Erythroblast (primary cell): ENCODE measurements at places on chromosomes 2 and 18.
A peak's percentile ranks its signal among the peaks of the same experiment; 100 is the strongest.

- no peak for DNase-seq
Measured at GRCh38 chr2:71804281-71804751, 343.3 kb downstream of the CYP26B1 start.

GRCh38 chr18:57352271-57352701, at the start of gene ST8SIA3:
Gene ST8SIA3, plus strand, starts transcription at chr18:57352557. Its CDS starts 290 bp downstream, at chr18:57352847.
- DNase-seq: no peak

DNA sequence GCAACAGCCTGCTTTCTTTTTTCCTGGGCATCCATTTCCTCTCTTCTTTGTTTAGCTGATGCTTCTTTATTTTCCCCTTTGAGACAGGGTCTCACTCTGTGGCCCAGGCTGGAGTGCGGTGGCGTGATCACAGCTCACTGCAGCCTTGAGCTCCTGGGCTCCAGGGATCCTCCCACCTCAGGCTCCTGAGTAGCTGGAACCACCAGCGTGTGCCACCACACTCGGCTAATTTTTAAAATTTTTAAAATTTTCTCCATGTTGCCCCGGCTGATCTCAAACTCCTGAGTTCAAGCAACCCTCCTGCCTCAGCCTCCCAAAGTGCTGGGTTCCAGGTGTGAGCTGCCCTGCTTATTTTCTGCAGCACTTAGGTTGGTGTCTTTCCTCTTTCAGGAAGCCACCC, 58.7 kb downstream of the NTSR2 start:
- no peak for DNase-seq

GRCh38 chr18:63043516-63043915, 276.1 kb downstream of the BCL2 start:
- no peak for DNase-seq

DNA sequence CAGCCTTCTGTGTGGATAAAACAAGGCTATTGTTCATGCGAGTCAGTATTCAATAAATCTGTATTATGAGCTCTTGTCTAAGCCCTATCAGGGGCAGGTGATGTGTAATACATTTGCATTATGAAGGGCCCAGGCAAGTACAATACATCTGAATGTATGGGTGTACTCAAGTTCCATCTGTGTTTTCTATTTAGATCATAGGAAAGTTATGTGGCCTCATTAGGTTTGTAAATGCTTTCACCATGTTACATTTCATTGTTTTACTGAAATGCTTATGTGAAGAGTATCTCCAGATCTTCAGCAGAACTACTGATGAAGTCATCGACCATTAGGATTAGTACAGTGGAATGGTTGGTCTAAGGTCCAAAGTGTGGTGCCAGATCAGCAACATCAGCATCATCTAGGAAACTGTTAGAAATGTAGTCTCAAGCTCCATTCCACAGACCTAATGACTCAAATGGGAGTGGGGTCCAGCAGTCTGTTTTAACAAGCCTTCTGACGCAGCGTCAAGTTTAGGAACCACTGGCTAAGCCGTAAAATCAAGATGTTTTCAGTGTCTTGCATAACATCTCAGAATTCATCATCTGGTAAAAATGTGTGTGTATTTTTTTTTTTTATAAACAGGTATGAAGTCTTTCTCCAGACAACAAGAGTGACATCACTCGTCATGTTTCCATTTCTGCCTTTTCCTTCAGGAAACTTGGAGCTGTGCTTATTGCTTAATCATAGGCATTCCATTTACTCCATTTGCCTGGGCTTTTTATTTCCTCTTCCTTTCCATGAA, 80.5 kb downstream of the LYPD6 start:
- DNase-seq: no peak

GRCh38 chr2:11863513-11864328, 117.3 kb downstream of the LPIN1 start:
- DNase-seq: peak; percentile 78

DNA sequence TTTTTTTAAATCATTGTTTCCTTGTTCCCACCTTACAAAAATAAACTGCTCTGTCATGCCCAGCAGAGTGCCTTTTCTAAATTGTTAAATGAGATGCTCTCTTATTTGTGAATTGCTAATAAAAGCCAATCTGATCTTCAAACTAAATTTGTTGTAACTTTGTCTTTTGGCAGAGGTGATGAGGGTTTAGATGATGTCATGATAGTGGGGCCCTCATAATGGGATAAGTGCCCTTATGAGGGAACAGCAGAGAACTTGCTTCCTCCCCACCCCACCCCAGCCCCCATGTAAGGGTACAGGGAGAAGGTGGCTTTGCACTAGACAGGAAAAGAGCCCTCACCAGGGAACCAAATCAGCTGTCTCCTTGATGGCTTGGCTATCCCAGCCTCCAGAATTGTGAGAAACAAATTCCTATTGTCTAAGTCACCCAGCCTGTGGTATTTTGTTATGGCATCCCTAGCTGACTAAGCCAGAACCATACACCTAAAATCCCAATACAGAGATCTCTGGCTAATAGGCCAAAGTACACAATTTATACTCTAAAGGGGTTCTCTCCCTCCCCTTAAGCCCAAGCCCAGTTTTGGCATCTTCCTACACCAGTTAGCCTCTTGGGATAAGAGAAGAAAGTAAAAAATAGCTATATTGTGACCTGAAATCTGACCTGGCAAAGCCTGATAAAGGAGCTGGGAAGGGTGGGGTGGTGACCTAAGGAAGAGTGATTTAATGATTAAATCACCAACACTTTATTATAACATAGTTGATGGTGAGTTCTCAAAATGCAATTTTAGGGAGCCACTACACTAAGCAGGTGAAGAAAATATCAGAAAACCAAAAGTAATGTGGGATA, 40.3 kb upstream of the HNRNPA3 start:
- DNase-seq: no peak

- DNase-seq: peak; percentile 32
Measured at GRCh38 chr2:105179469-105180372, 61.8 kb upstream of the GPR45 start.

- no peak for DNase-seq
Measured at GRCh38 chr2:72349016-72349415, 201.4 kb upstream of the CYP26B1 start.

DNA sequence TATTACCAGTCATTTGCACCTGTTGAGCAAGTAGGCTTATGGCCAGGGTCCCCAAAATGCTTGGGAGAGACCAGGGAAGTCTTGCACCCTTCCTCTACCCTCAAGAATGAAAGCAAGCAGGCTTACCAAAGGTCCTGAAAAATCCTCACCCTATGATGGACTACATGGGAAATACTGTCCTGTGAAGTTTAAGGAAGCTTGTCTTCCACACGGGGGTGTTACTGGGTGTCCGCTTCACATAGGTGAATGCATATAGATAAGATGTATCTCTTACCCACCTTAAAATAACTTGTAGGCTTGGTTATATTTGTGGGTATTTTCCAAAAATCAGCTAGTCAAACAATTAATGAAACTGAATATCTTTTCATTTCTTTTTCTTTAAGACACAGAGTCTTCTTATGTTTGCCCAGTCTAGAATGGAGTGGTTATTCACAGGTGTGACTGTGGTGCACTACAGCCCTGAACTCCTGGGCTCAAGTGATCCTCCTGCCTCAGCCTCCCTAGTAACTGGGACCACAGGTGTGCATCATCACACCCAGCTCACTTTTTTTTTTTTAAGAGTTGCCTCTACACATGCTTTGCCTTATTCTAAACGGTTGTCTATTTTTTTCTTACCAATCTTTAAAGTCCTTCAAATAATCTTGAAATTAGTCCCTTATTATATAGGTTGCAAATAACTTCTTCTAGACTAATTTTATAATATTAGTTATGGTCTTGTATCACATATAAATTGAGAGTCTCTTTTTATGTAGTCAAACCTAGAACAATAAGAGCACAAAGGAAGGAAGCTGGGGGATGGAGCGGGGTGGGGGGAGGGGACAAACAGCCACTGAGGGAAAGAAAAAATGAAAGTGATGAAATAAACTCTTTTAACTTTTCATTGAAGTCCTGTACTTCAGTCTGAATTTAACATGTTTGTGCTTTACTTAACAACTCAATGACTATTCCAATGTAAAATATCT, 49.0 kb downstream of the CERKL start:
- no peak for DNase-seq

GRCh38 chr2:75311521-75311920, 112.2 kb upstream of the TACR1 start:
- DNase-seq: no peak
